ENCODE measurements at places on chromosomes 2 and 18.

DNA sequence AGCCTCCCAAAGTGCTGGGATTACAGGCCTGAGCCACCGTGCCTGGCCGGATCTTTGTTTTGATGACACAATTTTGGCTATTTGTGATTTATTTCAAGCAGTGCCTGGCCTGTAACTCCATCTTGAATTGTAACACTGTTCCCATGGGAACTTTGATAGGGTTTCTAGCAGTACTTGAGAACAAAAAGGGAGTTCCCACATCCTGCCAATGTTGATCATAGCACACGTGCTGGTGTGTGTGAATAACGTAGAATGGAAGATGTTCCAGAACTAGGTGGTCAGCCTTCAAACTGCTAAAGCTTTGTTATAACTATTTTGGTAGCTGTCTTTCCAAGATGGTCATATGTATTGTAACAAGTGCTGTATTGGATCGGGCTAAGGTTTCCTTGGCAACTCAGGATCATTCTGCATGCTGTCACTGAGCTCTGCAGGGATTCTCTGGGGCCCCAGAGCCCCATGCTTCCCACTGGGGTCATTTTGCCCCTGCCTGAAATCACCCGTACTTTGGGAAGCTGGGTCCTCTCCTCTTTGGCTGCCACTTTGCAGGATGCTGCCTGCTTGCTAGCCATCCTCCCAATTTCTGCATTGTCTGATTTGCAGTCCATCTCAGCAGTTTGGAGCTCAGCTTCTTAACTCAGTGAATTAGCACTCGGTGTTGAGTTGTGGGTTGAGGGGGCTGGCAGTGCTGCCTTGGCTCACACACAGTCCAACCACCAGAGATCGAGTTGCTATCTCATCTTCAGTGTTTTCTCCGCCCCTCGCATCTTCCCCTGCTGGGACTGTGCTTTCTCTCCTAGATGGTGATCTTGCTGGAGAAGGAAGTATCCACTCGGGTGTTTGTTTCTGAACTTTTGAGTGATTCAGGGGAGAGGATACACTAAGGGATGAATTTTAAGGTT is 26.8 kb downstream of the SH3RF3 start:
- DNase-seq: no peak

GRCh38 chr2:155310589-155310988 is 612.1 kb downstream of the KCNJ3 start:
- peak; percentile 75 for DNase-seq

DNA sequence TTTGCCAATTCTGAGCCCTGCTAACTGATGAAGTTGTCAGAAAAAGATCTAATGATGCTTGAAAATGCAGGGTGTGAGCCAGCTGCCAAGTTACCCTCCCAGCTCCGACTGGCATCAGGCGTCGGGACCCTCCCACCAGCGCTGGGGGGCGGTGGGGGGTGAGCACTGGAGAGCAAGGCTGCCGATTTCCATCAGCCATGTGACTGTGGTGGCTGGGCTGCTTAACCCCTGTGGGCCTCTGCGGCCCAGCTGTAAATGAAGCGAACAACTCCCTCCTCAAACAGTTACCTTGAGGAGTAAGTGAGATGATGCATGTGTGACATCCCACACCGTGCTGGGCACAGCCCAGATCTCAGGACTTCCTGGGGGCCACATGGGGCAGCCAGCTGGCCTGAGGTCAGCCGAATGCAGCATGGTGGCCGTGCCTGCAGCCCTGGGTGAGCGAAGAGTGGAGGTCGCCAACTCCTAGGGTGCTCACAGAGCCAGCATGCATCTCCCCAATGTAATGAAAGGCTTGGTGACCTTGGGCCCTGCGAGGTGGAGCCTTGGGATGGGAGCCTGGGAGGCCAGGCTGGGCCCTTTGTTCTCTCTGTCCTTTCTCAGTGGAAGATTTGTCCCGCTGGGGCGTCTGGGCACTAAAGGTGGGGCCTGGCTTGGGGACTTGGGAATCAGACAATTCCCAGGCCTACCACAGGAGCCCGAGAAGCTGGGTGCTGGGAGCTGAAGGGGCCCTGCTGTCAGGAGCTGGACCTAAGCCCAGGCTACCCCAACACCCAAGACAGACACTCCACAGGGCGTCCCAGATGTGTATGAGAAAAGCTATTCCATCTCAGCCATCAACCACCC is 25.1 kb downstream of the CIB4 start:
- DNase-seq: no peak

- DNase-seq: no peak
These were observed 44.1 kb downstream of the MTCL1 start for GRCh38 chr18:8749492-8749891.

- DNase-seq: peak; percentile 3
These were observed 119.9 kb downstream of the LYPD1 start for GRCh38 chr2:132549935-132550670.

DNA sequence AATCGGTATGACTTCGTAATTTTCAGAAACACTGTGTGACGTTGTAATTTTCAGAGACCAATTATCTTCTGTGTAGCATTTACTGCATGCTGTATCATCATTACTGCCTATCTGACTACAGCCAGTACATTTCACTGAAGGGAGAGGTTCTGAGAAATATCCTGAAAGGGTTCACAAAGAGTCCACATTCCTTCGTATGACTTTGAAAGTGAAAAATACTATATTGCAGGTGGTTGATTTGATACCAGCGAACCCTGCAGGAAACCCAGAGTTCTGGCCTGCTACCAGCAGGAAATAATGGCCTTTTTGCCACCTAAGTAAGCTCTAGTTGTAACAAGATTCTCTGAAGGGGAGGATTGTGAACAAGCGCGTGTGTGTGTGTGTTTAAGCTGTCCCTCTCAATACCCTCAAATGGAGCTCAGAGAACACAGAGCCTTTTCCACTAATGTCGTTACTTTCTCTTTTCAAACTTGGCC is 155.5 kb downstream of the ARHGAP28 start:
- DNase-seq: no peak

DNA sequence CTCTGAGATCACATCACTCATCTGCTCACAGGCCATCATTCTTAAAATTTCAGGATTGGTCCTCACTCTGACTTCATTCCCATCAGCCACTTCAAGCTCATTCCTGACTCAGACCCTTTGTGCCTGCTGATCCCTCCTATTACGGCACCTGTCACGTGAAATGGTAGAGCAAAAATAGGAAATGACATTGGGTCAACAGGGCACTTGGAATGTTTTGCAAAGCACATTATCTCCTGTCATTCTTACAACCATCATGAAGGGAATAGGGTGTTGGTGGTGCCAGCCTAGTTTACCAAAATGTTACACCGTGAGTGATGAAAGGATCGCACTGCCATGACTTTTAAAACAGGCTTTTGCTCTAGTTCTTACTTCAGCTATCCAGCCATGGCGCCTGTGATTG is 61.1 kb downstream of the EIF5B start:
- no peak for DNase-seq

DNA sequence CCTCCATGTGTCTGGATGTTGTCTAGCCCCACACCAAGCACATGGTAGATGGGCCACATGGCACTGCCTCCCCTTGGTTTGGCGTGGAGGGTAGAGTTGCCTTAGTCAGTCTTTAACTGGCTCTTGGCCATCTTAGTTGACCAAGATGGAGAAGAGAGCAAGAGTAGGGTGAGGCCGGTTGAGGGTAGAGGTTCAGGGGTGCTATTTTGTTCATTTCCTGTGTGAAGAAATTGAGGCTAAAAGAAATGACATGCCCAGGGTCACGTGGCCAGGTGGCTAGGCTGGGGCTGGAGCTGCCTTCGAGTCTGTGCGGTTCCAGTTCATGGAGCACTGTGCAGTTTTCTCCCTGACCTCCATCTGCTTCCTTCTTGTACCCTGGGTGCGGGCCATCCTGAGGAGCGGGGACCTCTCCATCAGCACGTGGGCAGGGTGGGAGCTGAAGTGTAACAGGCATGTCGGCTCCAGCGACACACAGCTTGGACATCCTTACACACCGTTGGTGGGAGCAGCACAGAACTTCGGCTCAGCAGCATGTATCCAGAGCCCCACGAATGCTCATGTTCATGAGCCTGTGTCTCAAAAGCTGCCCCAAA is 213.2 kb downstream of the GBX2 start:
- no peak for DNase-seq

DNA sequence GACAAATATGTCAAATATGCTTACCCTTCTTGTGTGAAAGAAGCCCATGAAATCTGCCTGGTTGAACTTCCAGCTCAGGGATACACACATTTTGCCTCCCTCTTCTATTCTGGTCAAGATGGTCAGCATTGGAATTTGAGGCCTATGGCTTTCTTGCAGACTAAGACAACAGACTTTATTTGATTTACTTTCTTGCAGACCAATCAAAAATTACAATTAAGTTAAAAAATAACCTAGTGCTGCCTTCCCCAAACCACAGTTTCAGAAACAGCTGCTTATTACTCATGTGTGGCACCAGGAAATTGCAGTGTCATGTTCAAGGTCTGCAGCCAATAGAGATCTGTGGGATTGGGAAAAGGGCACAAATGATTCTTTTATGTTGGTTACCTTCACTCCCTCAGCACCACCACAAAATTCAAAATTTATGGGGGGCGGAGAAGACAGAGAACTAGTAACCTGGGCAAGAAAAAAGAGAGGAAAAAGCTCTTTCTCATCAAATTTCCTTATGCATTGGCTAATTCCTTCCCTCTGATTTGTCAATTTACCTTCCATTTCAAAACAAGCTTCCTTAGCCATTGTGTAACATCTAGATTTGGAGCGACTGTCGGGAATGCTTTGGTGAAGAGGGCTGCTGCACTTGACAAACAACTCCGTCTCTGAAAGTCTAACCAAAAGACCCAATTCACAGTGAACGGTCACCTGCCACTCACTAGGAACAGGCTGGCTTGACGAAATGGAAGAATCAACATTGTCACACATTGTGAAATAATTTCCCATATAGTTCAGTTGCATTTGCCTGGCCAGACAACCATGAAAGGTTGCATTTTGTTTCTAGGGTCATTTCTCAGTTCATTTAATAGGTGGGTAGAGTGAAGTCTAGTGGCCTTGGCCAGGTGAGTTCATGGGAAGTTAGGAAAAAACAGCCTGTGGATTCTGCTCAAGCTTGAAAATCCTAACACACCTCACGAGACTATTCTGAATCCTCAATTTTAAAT is 100.4 kb upstream of the FZD5 start:
- DNase-seq: no peak

DNA sequence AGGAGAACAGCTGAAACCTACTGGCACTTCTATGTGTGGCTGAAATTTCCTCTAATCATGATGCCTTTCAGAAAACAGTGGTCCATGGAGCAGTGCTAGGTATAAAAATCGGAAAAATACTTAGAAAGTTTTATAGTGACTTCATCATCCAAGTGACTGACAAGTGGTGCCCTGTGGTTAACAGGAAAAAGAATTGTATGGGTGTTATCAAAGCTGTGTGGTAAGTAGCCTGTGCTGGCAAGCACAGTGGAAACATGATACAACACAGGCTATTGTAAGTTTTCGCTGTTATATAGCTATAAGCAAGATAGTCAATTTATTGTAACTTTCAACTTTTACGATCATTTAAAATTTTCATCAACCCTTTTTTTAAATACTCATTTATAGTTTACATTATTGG is 1599.7 kb upstream of the ZEB2 start:
- DNase-seq: no peak

DNA sequence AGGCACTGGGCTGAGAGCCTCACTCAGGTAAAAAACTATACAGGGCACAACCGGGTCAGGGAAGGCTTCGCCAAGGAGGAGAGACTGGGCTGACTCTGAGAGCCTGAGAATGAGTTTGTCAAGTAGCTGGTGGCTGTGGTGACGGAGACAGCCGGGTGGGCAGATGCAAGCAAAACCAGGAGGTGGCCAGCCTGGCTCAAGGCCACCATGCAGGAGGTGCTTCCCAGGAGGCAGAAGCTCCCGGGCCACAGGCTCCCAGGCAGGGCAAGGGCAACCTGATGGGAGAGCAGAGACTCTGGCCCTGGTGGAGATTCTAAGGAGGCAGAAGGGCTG is 2.9 kb upstream of the INHBB start:
- DNase-seq: no peak

DNA sequence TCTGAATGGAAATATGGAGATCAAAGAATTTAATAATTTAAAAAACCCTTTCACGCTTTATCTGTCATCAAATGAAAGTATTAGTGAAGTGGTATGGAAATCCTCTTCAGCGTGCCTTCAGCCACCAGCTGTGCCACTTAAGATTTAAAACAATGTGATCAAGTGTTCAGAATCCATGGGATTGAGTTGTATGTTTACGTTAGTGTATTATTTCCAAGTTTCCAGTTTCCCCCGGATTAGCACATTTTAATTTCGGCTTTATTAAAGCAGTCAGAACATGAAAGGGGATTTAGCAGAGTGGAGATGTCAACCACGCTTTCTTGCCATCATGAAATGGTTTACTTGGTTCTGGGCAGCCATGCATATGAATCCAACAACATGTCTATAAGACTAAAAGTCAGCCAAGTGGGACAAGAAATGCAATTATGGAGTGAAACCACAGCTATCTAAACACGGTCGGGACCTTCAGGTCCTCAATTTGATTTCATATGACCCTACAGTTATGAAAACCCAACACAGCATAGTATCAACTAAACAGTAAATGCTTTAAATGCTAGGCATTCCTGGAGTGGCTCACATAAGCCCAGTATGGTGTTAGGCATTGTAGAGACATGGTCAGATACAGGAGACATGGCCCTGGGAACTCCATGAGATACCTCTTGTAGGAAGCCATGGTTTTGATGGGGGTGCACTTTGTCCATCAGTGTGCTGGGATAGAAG is 224.9 kb upstream of the EPAS1 start:
- no peak for DNase-seq

DNA sequence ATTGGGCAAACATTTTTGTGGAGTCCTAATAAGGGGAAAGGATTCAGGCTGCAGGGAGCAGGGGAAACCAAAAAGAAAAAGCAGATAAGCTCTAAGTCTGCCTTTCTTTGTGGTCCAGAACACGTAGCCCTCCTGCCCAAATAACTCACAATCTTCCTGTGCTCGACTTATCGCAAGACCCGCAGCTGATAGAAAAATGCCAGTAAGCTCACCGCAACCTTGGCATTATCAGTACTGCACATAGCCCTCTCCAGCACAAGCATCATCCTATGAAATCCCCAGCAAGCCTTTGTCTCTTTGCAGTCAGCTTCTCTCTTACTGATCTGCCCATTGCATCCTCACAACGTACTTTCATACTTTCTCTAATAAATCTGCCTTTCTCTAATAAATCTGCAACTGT is 202.4 kb upstream of the HNRNPA3 start:
- DNase-seq: no peak

GRCh38 chr2:101809698-101810097 is 112.2 kb downstream of the MAP4K4 start:
- no peak for DNase-seq

DNA sequence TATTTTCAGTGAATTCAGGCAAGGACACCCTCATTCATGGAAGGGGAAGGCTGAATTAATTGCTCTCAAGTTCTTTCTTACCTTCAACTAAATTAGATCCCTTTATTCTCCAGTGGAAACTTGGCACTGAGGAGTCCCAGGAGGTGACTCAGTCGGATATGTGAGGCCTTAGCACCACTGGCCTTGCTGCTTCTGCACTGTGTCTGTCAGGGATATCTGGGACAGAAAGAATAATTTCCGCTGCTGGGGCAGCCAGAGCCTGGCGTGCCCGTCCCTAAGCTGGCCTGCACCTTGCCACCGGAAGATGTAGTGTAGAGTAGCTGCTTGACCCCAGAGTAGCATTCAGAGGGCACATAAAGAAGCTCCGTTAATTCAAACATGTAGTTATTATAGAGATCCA is 53.4 kb downstream of the LIMS1 start:
- DNase-seq: no peak
